GM19239 (cell line): ENCODE measurements at places on chromosomes 1 and 21.

- no peak for DNase-seq
Measured at GRCh38 chr1:218775501-218776021, 398.1 kb upstream of the LYPLAL1 start.

DNA sequence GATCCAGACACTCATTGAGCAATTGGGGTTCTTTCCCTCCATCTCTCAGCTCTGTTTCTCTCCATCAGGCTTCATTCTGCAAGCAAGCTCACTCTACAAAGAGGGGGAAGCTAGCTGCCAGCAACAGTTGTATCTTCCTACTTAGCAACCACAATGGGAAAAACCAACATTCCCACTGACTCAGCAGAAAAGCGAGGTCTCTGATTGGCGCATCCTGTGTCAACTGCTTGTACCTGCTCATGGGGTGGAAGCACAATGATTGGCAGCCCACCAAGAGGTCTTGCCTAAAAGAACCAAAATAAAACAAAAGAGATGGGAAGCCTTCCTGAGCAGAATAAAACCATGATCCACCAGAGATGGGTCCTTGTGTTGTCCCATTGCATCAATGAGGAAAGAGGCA lies 4.0 kb upstream of the CDA start:
- DNase-seq: no peak

GRCh38 chr1:234755449-234755863 lies 145.5 kb upstream of the IRF2BP2 start:
- DNase-seq: no peak

DNA sequence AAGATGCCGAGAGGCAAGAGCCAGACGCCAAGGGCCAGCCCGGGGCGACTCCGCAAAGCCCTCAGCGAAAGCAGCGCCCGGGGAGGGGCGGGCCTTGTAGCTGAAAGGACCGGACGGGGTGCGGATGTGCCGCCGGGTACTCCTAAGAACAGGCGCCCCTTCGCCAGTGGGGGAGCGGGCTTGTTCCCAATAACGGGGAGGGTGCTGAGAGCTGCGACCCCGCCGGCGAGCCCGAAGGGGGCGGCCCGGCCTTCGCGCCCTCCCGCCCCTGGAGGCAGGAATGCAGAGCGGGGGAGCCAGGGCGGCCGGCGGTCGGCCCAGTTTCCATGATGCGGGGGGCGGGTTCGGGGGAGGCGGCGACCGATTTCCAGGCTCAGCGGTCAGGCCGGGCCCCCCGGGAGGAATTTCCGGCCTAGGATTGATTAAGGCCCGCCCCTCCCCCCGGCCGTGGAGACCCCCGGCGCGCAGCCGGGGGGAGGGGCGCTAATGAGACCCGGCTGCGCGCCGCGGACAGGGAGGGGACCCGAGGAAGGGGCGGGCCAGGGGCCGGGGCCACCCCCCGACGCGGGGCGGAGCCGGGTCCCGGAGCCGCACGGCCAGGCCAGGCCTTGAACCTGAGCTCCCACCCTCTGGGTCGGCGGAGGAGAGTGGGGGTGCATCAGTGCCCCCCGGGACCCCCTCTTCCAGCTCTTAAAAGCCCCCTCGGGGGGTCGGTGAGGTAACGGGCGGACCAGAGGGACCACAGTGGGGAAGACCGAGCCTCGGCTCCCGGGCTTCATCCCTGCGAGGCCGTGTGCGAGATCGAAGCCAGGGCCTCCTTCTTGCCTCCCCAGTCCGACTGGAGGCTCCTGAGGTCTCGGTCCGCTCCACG lies 898 bp upstream of the TMEM200B start:
- peak; percentile 81 for DNase-seq

GRCh38 chr1:107132780-107133179 lies 8.1 kb upstream of the NTNG1 start:
- no peak for DNase-seq

DNA sequence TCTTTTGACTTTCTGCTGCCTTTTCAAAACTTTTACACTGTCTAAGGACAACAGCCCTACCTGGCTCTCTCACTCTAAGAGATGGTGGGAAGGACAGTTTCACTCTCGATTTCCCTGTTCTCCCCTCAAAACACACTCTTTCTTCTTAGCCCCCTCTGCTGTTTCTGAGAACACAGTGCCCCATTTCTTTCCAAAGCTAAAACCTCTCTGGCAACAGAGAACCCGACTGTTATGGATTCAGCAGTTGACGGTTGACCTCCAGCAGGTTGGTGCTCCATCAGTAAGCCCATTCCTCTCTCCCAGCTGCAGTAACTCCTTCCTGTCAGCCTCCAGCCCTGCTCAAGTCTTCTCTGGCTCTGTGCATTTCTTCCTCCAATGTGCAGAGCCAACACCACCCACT lies 88.2 kb upstream of the ABCD3 start:
- no peak for DNase-seq

DNA sequence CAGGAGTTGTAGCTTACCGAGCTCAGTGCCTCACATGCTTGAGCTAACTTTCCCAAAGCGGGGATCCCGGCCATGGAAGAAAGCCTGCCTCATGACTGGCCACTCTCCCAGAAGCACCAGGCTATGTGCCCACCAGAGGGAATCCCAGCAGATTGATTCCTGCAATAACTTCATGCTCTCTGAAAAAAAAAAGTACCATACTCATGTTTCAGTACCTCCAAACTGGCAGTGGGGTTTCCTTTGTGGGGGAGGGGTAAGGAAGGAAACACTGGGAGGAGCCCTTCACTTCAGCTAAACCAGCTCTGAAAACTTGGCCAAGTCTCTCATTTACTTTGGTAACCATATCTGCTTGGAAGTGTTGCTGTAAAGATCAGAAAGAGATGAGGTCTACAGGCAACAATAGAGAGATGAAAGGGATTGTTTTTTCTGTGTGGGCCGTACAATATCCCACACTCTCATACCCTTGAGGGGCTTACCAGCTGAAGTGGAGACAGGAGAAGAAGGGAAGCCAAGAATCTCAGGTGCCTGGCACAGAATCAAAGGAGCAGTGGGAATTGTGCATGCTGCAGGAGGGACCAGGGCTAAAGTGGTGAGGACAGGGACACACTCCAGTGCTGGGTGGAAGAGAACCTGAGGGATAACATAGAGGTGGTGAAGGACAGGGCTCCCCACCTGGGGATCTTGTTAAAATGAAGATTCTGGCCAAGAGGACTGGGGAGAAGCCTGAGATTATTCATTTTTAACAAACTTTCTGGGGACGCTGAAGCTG lies 42.4 kb upstream of the TACSTD2 start:
- no peak for DNase-seq

- DNase-seq: no peak
Measured at GRCh38 chr1:68375919-68376318, 73.8 kb downstream of the RPE65 start.

DNA sequence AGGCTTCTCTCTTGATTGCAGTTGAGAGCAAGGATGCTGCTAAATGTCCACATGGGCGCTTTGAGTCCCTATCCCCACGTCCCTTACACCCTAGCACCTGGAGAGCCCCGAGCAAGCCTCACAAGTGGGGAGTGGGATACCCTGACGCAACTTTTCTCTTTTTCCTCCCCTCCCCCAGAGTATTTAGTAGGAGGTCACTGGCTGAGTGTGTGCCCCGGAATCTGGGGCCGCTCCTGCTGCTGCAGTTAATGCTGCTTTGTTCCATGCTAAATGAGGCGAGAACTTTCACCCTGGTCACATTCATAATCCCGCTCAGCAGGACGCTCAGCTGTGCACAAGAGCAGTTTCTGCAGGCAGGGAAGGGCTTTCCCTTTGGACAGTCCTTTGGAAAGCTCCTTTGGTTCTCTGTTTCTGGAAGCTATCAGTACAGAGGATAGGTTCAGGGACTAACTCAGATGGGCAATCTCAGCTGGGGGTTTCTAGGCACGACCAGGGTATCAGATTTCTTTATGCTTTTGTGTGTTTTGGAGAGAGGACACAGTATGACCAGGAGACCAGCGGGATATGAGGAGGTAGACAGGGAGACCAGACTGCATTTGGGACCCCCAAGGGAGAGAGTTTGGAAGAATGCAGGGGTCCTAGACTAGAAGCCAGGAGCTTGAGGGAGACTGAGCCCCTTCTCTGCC lies 75.9 kb downstream of the NOS1AP start:
- no peak for DNase-seq

GRCh38 chr21:37429356-37429755 lies 62.8 kb downstream of the DYRK1A start:
- DNase-seq: no peak

- DNase-seq: no peak
Measured at GRCh38 chr1:27103498-27103897, 51.4 kb downstream of the SLC9A1 start.

GRCh38 chr1:10856863-10857598 lies 60.6 kb upstream of the CASZ1 start:
- no peak for DNase-seq

DNA sequence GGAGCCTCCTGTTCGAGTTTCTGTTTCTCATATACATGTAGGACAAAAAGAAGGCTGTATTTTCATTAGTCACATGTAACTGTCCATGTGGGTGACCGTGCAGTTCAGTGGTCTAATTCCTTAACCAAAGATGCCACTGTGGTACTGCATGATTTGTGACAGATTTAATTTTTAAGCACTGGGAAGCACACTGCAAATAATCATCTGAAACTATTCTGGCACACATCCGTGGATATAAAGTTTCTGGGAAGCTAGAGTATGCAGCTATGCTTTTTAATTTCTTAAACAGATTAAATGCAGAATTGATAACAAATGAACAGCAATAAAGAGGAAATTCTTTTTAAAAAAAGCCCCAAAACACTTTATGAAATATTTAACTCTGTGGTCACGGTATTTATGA lies 254.8 kb downstream of the LMO4 start:
- no peak for DNase-seq

DNA sequence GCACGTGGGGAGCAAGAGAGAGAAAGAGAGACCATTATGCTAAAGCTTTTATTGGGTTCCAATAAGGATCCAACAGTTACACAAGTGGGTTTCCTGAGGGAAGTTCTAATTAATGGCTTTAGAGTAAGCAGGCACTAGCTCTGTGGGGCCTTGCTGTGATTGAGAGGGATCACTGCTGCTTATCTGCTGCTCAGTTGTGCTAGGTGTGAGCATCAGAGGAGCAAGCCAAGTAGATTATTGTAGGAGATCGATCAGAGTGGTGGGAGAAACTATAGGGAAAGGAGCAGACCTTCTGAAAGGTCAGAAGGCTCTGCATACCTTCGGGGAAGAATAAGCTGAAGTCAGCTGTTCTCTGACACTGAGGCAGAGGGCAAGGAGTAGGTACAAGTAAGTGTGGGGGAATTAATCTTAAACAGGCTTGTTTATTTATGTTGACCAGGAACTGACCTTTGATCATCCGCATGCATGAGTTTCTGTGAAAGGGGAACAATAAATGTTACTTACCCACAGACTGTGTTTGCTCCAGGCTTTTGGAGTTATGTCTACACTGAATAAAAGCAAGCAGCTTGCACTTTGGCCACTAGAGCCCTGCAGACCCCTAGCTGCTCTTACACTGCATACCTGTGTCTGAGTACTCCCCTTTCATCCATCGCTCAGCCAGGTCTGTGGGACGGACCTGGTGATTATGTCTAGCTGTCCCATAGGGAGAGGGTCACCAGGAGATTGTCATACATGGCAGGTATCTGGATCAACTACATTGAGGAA lies 89.7 kb downstream of the TNNI3K start:
- no peak for DNase-seq

DNA sequence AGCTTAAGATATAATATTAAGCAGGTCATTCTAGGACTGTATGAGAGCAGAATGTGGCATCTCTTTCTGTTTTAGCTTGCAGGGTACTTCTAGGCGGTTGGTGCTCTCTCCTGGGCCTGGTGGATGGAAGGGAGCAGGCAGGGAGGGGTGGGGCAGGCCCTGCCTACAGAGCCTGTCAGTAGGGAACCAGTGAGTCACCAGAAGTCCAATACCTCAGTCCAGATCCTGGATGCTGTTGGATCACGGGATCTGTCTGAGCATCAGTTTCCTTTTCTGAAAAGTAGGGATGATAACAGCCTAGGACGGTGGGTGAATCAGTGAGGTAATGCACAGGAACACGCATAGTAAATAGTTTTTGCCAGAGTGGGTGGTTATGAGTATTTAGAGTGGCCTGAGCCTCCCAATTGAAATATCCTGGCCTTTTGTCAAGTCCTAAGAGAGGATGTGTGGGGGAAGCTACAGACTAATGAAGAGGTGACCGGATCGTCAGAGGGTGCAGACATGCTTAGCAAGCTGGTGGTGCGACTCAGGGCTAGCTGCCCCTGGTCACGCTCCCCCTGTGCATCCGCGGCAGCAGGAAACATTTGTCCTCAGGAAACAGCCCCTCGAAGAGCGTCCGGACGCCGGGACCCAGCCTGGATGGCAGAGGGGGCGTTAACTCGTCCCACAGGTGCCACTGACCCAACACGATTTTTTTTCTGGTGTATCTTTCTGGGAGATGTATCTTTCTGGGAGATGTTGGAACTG lies 23.9 kb downstream of the NAV1 start:
- DNase-seq: no peak

GRCh38 chr1:31748365-31748764 lies 15.8 kb downstream of the ADGRB2 start:
- DNase-seq: no peak

DNA sequence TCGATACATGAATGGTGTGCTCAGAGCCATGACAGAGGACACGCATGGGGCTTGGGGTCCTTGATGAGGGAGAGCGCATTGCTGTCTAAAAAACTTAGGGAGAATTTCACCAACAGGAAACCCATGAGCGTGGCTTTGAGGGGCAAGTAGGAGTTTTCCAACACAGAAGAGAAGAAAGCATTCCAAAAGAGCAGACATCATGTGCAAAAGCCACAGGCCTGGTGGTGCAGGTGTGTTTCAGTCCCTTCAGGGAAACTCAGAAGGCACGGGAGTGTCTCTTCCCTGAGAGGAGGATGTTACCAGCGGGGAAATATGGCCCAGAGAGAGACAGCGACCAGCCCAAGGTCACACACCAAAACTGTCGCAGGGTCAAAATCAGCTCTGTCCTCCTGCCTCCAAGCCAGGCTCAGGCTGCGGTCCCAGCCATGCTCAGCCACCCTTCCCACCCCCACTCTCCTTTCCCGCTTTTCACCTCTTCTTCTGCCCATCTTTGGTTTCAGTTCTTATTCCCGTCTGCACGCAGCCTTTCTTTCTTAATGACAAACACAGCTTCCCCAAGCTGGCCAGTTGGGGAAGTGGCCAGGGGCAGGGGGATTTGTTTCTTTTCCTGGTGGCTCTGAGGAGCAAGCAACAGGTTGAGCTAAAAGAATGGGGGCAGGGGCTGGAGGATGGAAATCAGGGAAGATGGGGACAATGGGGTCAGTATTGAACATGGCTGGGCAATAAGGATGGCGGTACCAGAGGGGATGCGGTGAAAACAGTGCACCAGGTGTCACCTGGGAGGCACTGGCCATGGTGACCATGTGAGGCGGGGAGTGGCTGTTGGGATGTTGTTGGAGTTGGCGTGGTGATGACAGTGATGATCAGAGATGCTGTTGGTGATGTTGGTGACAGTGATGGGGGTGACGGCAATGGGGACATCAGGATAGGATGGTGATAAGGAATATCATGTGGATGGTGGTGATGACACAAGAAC lies 10.3 kb downstream of the LAPTM5 start:
- DNase-seq: no peak

GRCh38 chr1:36771660-36772284 lies 262.5 kb downstream of the GRIK3 start:
- DNase-seq: no peak
